ENCODE measurements at places on chromosomes 7 and 10.

GRCh38 chr7:154836021-154836448 is 166.9 kb downstream of the PAXIP1 start:
- DNase-seq, result no peak

GRCh38 chr10:123913688-123914268 is 22.2 kb upstream of the CPXM2 start:
- no peak for DNase-seq

DNA sequence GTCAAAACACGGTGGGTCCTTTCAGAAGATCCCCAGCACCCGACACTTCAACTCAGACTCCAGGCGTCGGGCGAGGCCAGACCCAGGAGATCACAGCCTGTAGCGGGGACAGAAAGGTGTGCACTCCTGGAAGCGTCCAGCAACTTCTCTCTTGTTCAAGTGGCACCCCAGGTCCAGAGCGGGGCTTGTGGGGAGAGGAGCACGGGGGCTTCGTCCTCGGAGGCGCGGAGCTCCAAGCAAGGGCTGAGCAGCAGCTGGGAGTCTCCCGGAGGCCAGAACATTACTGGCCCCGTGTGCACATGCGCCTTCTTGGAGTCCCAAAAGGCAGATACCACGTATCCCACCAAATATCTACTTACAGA is 54.9 kb downstream of the ZRANB1 start:
- DNase-seq, result no peak

DNA sequence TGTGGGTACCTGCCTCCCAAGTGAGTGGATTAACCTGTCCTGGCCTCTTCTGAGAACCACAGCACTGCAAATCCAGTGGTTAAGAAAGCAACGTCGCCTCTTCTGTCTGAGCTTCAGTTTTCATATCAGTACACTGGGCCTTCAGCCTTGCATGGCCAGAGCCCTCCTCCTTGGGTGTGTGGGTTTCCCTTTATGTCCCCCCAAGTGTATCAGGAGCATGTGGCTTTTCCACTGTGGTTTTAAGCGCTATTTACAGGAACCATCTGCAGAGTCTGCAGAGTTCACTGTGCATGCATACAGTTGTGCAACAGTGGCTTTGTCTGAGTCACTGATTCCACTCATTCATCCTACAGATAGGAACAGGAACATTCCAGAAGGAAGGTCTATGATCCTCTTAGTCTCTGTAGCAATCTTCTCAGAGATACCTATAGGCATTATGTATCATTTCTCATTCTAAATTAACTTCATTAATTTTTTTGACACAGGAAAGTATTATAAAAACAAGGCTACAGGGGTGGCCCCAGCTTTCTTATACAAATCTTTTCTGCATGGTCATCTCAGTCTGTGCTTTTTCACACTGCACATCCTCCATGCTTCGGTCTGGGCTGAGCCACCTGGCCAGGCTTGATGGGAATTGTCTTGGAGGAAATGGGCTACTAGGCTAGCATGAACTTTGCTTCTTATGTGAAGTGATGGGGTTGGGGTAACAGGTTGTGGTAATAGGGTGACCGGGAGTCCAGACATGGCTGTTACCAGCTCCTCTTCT is 17.1 kb downstream of the MBL2 start:
- DNase-seq, result peak; percentile 25
